H9 (cell line): ENCODE measurements at places on chromosomes 4 and X.

DNA sequence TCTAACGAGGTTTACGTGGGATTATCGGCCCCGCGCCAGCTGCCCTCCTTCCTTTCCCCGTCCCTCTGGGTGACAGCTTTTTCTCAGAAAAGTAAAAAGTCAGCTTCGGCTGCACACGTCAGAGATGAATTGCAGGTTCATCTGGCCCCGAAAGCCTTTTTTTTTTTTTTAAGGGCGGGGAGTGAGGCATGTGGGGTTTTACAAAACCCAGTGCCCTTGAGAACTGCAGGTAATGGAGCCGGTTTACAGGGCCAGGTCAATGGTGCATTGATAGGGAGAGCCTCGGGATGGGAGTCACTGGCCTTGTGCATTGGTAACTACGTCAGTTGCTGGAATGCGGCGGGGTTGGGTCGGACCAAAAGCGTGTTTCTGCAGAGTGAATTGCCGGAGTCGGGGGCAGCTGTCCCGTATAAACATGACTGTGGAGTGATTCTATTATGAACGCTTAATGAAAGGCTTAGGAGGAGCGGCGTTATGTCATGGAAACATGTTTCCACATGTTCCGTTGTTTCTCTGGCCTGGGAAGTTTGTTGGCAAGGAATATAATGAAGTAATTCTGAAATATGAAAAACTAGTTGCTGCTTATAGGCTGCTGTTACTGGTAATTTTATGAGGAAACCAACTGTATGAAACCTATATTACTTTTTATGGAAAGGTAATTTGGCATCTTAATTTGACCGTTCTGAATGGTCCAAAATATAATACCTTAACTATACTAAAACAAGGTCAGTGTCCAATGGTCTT is 1.1 kb downstream of the HSPA4L start:
- peak; percentile 64 for DNase-seq

DNA sequence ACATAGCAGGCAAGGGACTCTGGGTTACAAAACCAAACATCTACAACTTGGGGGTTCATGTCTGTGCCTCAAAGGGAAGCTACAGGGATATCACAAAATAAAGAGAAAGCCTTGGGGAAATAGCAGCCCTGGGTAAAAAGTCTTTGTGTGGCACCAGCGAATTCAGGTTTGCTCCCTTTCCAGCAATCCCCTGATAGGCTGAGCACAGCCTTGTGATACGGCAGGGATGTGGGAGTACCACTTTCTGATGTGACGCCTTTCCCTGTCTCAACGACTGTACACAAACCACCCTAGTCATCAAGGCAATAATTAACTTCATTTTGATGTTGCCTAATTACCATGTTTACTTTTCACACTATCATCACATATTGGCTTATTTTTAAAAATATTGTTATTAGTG is 164.9 kb downstream of the LDB2 start:
- no peak for DNase-seq

- no peak for DNase-seq
These were observed 88.7 kb downstream of the TNIP2 start for GRCh38 chr4:2667428-2667827.

GRCh38 chr4:72846280-72847111 is 223.0 kb downstream of the COX18 start:
- peak; percentile 85 for DNase-seq

DNA sequence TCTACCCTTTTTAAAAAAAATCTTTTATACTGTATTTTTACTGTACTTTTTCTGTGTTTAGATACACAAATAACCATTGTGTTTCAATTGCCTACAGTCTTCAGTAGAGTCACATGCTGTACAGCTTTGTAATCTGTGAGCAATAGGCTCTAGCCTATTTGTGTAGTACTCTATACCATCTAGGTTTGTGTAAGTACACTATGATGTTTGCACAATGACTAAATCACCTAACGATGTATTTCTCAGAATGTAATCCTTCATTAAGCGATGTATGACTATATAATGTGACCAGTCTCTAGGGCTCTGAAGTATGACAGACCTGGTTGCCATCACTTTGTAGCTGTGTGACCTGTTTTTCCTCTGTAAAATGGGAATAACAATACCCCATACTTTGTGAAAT is 14.2 kb upstream of the DCAF4L1 start:
- no peak for DNase-seq

DNA sequence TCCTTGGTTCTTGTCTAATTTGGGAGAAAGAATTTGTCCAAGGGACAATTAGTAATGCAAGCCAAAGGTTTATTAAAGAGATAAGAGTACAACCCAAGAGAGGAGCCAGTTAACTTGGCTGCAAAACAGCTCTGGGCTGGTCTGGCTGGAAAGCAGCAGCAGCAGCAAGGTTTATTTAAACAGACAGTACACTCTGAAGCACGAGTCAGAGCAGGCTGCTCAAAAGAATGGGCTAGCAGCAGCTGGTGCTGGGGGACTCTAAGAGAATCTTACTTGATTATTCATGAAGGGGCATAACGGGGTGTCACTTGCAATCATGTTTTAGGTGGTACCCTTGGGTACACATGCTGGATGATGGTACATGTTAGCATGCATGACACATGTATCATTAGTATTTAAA is 17.1 kb upstream of the CT47C1 start:
- DNase-seq: no peak

DNA sequence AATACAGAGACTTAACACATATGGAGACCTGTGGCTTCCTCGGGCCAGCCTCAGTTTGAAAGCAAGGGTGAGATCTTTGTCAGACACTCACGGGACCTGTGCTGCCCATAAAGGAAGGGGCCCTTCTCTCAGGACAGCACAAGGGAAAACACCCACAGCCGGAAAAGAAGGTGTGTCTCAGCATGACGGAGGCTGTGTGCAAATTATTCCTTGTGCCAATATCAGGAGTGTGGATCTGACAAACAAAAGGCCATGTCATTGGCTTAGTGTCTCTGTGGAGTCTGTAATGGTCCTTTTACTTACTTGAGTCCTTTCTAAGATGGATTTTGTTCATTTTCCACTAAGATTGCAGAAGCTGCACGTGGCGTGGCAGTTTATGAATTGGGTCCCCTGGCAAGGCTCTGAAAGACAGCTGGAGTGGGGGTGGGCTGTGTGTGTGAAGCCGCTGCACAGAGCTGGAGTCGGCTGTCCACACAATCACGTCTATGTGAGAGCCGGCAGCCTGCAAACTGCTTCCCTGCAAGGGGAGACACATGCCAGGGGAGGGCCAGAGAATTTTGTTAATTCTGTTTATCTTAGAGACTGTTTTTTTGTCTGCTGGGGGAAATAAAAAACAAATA is 1.9 kb downstream of the ENPP6 start:
- no peak for DNase-seq

DNA sequence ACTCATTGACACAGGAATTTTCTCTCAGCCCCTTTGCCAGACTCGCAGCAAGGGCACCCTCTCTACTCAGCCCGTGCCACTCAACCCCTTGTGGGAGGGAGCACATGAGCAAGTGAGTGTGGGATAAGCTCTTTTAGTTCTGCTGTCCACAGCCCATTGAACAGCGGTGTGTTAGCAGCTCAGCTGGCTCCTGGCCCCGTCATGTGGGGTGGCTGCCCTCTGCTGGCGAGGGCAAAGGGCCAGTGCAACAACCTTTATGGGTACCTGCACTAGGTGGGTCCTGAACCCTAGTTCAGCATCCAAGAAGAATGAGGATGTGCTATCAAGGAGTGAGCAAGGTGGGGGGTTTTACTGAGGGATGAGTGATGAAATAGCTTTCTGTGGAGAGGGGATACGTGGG is 85.0 kb upstream of the ZNF81 start:
- peak; percentile 57 for DNase-seq

DNA sequence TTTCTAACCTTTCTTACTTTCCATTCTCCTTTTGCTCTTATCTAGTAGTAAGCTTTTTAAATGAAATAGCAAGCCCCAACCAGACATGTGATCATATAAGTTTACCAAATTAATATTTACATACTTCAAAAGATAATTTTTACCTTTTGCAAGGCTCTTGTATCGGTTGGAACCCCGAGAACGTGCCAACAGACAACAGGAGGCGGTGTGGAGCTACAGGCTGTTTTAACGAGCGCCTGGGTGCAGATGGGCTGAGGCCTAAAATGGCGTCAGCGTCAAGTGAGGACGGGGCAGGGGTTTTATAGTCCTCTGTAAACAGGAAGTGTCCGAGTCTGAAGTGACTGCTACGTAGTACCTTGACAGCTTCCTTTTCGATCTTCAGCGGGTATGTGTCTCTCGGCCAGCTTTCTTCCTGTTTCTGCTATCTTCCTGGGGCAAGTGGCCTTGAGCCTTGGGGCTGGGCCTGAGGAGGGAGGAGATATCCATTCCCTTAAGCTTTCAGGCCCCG is 342.7 kb downstream of the GALNTL6 start:
- DNase-seq: no peak

DNA sequence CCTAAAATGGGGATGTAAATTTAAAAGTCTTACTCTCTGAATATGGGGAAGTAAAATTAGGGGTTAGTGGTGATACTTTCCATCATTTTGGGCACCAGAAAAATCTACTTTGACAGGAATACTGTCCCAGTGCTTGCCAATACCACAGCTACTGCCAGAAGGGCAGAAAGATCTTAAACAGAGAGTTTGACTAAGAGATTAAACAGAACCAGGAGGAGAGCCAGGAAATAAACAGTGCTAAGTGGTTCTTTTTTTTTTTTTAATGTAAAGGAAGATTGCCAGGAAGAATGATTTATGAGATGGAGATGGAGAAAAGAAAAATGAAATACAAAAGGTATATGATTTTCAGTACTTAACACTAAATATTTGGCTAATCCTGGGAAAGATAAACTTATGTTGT is 126.8 kb downstream of the RTL3 start:
- no peak for DNase-seq

DNA sequence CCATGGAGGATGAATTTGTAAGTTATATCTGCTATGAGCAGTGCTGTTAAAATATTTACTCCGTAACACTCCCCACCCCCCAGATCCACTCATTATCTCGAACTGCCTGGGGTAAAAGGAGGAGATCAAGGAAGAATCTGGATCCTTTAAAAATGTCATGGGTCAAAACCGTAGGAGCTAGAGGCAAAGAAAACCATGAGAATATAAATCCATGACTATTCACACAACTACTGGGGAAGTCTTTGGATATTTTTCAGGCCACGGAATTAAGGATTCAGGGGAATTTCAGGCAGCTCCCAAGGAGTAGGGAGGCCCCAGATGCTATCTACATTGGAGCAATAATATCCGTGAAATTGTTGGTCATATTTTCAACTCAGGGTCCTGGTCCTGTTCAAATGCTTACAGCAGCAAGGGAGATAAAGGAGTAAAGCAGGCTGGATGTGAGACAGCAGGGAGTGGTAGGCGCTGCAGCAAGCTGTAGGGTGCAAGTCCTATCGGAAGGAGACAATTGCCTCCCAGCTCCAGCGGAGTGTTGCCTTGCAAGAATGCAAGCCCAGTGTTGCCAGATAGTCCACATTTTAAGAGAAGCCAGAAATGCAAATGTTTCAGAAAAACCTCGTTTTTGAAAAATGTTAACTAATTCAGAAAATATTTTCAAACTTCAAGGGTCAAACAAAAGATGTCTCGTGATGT is 116.2 kb upstream of the KIT start:
- no peak for DNase-seq

DNA sequence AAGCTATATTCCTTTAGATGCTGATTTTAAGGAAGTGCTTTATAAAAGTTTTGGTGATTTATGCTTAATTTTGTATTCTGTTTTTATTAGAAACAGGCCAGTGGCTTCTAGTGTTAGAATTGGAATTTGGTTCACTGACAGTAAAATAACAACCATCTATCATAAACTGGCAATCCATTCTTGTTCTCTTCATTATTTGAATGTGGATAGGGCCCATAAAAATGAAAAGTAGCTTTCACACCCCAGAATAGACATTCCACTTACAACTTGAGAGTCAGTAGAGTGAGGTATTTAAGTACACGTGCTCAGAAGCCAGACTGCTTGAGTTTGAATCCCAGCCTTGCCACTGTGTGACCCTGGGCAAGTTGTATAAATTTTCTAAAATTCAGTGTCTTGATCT is 232.4 kb upstream of the CTSO start:
- no peak for DNase-seq

DNA sequence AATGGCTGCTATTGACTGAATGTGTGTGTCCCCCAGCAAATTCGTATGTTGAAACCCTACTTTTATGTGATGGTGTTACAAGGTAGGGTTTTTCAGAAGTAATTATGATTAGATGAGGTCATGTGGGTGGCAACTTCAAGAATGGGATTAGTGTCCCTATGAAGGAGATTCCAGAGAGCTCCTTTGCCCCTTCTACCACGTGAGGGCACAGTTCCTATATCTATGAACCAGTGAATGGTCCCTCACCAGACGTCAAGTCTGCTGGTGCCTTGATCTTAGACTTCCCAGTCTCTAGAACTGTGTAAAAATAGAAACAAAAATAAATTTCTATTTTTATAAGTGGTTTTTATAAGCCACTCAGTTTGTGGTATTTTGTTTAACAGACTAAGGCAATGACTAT is 1137.6 kb upstream of the IGFBP7 start:
- DNase-seq: peak; percentile 34
